ENCODE measurements at places on chromosomes 6 and 20.

GRCh38 chr6:41659935-41660334 lies 21.7 kb downstream of the MDFI start:
- DNase-seq, result no peak

DNA sequence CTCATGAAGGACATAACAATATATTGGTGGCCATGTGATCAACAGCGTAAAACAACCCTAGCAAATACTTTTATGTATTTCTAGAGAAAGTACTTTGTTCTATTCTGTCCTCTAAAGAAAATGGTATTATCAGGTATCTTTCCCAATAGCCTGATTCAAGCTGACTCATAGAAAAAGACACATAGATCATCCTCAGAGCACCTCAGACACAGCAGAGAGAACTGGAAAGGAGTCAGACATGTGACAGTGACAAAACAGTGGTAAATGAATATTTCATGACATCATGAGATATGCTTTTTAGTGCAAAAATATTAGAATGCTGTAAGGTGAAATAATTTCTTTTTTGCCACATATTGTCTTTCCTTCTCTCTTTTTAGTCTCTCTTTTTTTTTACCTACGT lies 1355.0 kb upstream of the MAP3K7 start:
- DNase-seq, result no peak

- DNase-seq, result no peak
Measured at GRCh38 chr20:58906894-58907293, 54.4 kb downstream of the GNAS start.

DNA sequence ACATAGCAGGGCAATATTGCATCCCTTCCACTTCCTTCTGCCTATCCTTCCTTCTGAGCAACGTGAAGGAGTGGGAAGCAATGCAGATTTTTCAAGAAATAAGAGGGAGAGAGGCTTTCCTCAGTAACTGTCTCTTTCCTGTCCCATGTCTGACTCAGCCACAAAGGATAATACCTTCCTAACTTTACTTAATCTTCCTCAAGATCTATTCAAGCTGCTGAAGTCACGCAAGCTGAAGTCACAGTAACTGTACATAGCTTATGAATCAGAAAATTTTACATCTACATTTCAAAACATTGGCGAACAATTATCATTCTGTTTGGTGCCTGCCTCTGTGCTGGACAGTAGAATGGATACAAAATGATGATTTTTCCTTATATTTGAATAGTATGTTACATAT lies 86.4 kb upstream of the POU3F2 start:
- no peak for DNase-seq

- no peak for DNase-seq
Measured at GRCh38 chr6:134864558-134864957, 85.3 kb downstream of the ALDH8A1 start.

- DNase-seq, result no peak
Measured at GRCh38 chr6:160750276-160750689, 48.2 kb downstream of the PLG start.

- DNase-seq, result no peak
Measured at GRCh38 chr6:33700391-33701050, 11.0 kb downstream of the UQCC2 start.

Measured in NCI-H446 treated with DMSO at 0.1 percent for 48 hours (cell line).